ENCODE measurements at places on chromosomes 16 and 17.

DNA sequence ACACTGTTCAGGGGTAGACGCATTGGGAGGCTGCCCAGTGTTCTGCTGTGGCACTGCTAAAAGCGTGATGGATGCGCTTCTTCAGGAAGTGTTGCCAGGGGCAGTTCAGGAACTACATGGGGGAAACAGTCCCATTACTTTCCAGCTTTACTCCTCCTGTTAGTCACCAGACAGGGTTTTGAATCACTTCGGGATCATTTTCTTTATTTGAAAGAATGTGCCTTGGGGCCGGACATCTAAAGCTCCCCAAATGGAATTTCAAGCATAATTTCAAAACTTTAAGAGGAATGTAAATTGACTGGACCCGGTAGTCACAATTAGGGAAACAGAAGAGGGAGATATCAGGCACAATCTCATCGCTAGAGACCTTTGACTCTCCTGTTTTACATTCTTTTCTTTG, 1.3 kb upstream of the KRTAP2-1 start:
- no peak for DNase-seq

DNA sequence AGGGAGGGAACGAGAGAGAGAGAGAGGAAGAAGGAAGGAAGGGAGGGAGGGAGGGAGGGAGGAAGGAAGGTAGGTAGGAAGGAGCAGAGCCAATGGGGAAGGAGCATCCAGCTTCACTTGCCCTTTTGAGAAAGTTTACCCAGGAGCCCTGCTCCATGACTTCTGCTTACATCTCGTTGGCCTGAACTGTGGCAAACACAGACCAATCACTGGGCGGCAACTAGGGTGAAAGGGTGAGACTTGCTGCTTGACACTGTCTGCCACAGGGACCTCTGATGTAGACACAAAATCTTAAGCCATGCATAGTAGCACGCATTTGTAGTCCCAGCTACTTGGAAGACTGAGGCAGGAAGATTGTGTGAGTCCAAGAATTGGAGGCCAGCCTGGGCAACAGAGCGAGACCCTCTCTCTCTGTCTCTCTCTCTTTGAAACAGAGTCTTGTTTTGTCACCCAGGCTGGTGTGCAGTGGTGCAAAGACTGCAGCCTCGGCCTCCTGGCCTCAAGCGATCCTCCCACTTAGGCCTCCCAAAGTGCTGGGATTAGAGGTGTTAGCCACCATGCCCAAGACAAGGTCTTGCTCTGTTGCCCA, 19.5 kb upstream of the TUBG2 start:
- no peak for DNase-seq

DNA sequence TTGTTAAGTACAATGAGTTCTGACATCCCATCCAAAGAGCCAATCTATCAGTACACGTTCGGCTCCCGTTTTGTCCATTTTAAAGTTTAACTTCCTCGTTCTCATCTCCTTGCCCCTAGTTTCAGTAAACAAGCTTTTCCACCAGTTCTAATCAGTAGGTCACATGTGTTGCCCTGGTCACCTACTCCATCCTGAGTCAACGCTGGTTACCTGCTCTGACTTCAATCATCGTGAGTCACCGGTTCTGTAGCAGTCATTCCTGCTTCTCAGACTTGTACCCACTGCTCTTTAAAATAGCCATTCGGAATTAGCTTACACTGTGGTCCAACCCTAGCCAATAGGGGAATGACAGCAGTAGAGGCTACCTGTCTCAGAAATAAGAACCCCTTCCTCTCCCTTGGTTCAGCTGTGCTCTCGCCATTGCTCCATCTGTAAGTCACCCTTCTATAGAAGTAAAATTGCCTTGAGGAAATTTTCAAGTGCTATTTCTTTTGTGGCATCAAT, 191.0 kb downstream of the CPPED1 start:
- DNase-seq, result no peak

DNA sequence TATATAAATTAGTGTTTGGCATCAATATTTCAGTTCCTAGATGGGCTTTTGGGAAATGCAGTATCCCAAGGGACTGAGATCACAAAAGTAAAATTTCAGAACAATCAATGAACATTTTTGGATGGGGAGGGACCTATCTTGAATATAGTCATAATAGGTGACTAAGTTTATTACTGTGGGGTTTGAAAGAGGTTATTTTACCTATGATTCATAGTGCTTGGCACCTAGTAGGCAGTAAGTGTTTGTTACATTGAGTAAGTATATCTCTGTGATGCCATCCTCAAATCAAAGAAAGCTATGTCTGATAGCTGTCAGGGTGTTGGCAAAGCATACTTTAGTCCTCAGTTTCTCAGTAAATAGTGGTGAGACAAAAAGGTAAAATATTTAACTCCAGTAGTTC, 36.9 kb downstream of the ZNF207 start:
- DNase-seq, result no peak

DNA sequence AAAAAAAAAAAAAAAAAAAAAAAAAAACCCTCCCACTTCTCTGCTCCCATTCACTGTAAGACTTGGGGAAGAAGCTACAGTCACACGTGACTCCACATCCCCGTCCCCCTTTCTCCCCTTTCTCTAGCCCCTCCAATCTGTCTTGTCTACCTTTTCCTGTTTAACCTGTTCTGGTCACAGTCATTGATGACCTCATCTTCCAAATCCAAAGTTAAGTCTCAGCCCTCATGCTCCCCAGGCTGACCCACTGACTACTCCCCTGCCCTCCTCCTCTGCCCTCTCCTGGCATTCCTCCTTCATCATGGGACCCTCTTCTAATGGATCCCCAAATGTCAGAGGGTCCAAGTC, 1.6 kb upstream of the CDH5 start:
- DNase-seq, result no peak

DNA sequence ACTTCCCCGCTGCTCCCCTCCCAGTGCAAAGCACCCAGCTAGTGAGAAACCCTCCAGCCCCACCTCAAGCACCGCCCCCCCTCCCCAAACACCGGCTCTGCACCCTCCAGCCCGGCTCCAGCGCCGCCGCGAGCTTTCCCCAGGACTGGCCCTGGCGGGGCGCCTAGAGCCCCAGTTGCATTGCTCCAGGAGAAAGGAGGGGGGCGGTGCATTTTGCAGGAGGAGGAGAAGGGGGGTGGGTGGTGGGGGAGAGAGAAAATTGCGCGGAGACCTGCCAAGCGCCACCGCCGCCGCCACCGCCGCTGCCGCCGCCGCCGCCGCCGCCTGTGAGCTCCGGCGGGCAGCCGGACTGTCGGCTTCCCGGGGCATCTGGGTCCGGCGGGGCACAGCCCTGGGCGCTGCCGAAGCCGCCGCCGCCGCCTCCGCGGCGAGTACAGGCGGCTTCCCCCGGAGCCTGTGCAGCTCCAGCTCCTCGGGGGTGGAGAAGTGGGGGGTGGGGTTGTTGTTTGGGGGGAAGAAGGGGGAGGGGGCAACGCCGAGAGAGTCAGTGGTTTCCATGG, 333 bp upstream of the NOG start:
- DNase-seq, result peak; percentile 50

GRCh38 chr16:54360681-54361080, 74.1 kb upstream of the IRX3 start:
- no peak for DNase-seq

DNA sequence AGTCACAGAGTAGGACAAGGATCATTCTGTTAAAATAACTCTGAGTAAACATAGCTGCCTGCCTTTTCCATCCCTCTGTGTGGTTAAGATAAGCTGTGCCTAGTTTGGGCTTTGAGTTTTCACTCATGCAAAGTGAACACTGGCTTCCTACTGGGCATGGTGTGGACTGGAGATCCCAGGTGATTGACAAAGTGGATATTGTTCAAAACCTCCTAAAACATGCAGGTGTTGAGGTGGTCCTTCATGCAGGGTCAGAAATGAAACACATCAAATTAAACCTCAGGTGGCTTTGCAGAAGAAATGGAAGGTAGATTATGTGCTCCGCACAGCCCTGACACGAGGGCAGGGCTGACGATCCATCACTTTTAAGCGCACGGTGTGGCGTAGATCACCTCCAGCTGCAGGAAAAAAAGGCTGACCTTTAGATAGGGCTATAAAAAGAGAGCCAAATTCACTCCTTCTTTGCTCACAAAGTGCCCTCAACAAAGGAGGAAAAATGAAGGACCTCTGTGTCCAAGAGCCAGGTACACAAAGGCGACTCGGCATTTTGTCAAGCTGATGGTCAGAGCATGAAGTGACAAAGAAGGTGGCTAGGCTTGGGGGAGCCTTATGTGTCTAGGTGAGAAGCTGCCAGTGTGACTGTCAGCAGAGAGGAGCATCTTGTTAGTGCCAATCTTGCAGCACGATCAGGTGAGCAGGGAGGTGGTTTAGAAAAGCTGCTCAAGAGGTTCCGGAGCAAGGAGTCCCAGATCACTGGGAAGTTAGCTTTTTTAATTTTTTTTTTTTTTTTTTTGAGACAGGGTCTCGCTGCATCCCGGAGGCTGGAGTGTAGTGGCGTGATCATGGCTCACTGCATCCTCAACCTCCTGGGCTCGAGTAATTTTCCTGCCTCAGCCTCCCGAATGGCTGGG, 19.9 kb upstream of the ITPRIPL2 start:
- DNase-seq, result no peak

- peak; percentile 6 for DNase-seq
Observed at GRCh38 chr17:40086150-40087044, 14.0 kb downstream of the NR1D1 start.

DNA sequence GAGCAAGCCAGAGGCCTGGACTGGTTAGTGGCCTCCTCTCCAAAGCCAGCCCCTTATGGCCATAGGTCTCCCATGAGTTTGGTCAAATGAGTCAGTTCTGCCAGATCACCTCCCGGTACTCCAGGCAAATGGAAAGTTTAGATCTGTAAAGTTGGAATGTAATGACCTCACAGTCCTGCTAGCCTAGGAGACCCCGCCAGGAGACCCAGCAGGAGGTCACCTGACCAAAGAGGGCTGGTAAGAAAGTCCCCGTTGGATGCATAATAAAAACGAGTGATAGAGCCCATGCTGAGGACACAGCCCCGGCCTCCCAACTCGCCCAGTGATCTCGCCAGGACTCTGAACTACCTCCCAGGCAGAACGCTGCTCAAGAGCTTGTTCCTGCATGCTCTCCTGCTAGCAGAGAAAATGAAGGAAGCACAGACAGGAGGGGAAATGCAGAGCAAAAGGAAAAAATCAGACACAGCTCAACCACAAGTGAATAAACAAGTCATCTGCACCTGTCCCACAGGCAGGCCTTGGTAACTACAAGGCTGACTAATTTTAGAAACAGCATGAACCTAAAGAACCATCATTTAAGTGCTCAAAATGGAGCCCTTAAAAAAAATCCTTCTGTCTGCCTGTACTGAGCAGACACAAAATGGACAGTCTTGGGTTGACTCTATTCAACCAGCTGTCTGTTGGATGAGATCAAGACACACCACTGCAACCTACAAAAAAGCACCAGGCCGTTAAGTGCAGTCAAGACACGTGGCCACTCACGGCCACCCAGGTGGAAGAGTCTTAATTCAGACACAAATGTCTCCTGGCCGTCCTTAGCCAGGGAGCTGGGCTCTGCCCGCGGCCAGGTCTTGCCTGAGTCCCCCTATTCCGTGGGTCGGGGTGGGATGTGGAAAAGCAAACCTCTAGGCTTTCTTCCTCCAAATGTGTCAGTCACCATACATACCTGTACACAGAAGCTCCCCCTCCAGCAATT, 9.2 kb downstream of the CDIP1 start:
- no peak for DNase-seq

DNA sequence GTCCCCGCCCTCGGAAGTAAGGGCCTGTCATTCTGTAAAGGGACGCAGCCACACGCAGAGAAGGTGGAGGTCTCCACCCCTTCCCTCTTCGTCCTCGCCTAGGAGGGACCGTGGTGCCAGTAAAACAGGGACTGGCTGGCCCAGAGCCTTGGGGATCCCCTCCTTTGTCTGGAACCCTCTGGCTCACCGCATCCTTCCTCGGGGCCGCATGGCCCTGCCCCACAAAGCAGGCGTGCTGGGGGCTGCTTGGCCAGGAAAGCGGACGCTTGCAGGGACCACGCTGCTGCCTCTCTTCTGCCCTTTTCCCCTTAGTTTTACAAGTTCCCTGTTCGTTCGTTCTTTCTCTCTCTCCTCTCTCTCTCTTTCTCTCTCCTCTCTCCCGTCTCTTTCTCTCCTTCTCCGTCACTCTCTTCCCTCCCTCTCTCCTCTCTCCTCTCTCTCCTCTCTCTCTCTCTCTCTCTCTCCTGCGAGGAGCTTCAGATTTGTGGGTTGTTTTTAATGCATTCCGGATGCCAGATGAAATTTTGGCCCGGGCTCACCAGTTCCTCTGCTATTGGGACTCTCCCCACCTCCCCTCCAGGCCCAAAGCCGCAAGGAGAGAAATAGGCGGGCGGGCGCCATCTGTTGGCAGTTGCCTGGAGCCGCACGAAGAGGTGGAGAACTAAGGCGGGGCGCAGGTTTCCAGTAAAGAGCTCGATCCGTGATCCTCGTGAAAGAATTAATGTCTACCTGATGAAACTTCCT, 35.1 kb upstream of the CDRT4 start:
- DNase-seq, result peak; percentile 81

All from substantia nigra (tissue), 51 donors.